Right forelimb (tissue), 1 donor: ENCODE measurements at places on chromosomes 4 and X.
A peak's percentile ranks its signal among the peaks of the same experiment; 100 is the strongest.

GRCh38 chrX:56792270-56793111 lies 63.4 kb downstream of the NBDY start:
- DNase-seq: no peak

DNA sequence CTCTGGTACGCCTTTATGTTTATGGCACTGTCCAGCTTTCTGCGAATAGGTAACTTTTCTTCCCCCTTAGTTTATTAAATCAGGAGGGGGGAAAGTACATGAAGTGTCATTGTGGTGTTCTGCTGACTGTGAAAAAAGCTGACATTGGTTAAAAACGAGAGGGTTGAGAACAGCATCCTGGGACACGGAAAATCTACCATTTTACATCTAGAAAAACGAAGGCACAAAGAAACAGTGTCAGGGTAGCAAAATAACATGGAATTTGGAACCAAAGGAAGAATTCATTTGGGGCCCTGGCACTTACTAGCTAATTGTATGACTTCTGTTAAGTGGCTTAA lies 1.2 kb upstream of the AMOT start:
- no peak for DNase-seq

GRCh38 chr4:128862608-128863311 lies 53.3 kb downstream of the JADE1 start:
- no peak for DNase-seq

- DNase-seq: peak; percentile 60
These were observed 674 bp downstream of the SH3D19 start for GRCh38 chr4:151324752-151325110.

- DNase-seq: no peak
These were observed 52.1 kb downstream of the KLF8 start for GRCh38 chrX:56284269-56284668.

DNA sequence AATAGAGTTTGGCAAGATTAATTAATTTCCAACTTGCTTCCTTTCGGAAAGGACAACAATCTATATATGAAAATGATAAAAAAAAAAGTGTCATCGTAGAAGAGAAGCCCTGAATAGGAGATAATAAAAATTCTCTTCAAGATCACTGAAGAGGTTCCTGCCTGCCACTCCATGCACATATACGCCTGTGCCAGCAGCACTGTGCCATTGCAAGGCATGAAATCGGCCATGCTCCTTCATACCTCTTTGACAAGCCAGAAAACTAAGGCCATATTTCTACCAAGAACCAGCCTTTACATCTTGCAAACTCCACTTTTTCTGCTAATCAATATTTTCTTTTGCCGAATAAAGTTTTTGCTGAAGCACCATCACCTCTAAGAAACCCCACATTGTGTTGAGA lies 365.5 kb downstream of the CXXC4 start:
- no peak for DNase-seq

DNA sequence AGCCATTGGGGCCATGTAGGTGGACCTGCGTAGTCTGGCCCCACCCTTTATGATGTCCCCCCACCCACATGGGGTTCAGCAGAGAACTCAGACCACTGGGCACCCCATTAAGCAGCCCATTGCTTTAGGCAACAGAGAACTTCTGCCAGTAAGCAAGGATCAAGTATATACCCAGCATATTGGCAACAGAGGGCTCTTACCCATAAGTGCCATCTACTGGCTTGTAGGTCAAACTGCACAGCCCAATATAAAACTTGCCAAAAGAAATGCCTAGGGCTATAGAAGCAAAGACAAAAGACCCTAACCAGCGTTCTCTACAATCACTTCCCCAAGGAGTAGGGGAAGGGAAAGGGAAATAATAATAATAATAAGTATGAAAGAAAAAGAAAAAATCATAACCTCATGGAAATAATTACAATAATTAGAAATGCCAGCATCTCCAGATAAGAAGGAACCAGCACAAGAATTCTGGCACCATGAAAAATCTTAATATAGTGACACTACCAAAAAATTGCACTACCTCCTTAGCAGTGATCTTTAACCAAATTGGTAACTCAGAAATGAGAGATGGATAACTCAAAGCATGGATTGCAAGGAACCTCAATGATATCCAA lies 1090.7 kb downstream of the FAT4 start:
- no peak for DNase-seq

DNA sequence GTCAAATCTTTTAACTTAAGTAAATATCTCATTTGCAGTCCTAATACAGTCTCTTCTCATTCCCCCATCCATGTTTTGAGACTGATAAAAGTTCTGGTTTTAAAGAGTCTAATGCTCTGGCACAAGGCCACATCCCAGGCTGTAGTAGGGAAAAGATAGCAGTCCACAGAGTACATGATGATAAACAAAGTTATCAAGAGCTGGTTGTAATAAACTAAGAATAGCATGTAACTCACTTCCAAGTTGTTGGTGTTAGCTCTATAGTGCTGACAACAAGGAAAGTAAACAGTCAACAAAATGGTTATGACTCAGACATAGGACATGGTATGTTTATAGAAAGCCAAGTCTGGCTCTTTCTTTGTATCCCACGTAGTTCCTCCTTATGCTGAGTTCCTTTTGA lies 21.8 kb upstream of the AREG start:
- no peak for DNase-seq

GRCh38 chrX:63963095-63963784 lies 178.2 kb upstream of the ARHGEF9 start:
- DNase-seq: no peak

DNA sequence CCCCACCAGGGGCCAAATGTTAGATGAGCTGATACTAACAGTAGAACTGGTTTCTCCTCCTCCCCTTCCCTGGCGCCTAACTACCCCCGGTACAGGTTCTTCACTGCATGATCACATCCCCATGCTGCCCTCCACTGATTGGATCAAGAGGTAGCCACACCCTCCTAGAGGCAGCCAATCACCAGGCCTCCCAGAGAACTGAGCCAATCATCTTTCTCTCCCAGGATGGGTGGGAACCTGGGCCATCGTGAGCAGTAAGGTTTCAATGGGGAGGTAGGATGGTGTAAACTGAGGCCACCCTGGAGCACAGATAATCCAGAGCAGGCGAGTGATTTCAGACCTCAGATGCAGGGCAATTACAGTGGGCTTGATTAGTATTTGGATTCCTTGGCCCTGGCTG lies 64.2 kb downstream of the PPP2R2C start:
- no peak for DNase-seq

- no peak for DNase-seq
These were observed 51.6 kb upstream of the IL2 start for GRCh38 chr4:122508083-122508482.

- no peak for DNase-seq
These were observed 29.1 kb downstream of the CXXC4 start for GRCh38 chr4:104465619-104466018.

- DNase-seq: peak; percentile 59
These were observed 24.3 kb upstream of the PGM2 start for GRCh38 chr4:37802068-37802666.

- no peak for DNase-seq
These were observed 96.5 kb downstream of the TRAPPC11 start for GRCh38 chr4:183755596-183755995.

GRCh38 chr4:106659371-106659770 lies 290.8 kb upstream of the GIMD1 start:
- no peak for DNase-seq

- no peak for DNase-seq
These were observed 12.2 kb upstream of the PRDM8 start for GRCh38 chr4:80184825-80185756.

DNA sequence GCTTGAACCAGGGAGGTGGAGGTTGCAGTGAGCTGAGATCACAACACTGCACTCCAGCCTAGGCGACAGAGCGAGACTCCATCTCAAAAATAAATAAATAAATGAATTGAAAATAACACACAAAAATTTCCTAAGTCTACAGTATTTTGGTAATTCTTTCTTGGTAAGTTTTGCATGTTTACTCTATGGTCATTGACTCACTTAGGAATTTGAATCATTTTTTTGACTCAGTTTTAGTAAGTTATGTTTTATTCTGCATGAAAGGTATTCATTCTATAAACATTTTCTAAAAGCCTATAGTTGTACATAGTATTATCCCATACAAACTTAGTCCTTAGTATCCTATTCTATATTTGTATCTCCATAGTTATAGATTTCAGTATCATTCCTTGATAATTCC lies 772.9 kb upstream of the SLIT2 start:
- DNase-seq: no peak

DNA sequence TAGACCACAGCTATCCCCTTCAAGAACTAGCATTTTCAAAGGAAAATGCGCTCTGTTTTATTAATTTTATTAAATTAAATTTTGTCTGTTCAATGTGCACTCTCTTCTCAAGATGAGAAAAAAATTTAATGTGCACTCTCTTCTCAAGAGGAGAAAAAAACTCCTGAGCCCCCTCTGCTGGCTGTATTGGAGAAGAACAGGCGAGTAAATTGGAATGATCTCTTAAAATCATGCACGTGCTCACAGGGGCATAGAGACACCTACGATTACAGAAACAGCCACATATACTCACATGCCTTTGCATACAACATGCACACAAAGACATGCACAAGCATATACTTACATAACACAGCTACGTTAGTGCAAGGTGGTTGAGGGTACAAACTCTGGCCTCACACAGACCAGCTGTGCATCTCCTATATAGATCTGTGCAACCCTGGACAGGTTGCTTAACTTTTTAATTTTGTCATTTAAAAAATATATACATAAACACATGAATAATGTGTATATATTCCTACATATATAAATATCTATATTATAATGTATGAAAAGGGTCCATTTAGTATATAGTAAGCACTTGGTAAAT lies 176.2 kb upstream of the CXorf66 start:
- peak; percentile 42 for DNase-seq

DNA sequence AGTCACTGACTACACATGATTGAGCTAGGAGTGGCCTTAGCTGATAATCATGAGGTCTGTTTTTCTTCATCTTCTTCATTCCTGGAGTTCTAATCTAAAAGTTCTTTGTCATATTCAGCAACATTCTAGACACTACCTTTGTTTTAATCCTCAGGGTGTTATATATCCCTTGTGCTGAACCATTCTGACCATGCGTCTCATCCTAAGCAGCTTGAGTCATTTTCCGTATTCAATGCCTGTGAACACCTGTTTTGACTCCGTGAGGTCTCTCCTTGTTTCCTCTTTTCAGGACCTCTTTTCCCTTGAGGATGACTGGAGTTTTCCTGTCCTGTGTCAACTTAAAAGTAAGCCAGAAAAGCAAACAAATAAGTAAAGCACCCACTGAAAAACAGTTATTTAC lies 597.9 kb downstream of the GBA3 start:
- no peak for DNase-seq

GRCh38 chr4:115233600-115233999 lies 120.2 kb upstream of the NDST4 start:
- DNase-seq: no peak

DNA sequence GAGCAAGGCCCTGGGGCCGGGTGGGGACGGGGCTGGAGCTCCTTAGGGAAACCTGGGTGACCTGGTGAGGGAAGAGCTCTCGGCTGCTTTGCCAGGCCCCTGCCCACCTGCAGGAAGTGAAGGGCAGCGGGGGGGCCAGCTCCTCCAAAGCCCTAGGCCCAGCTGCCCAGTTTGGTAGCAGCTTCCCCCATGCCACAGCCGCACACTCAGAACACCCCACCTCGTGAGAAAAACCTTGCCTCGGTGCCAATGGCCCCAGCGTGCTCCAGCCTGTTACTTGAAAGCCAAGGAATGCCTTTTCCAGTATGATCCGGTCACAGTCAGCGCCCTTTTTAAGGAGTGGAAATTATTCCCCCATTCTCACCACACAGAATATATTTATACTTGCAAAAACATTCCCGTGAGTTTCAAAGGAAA lies 38.3 kb downstream of the ACOX3 start:
- DNase-seq: no peak

GRCh38 chr4:6566391-6567190 lies 8.4 kb upstream of the MAN2B2 start:
- DNase-seq: no peak

DNA sequence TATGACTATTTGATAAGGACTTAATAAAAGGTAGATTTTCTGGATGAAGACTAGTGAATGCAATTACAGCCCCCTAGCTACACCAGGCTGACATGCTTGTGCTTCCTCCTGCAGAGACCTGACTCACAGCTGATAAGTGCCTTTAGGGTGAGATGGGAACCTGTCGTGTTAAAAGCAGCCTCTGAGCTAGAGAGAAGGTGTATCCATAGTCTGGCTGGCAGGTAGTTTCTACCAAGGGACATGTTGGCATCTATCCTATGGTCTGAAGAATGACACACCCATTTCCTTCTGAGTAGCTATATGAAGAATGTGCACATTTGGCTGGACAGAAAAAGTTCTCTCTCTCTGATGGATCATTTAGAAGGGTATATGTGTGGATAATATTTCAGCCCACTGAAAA lies 64.1 kb downstream of the PARM1 start:
- no peak for DNase-seq

GRCh38 chr4:177008071-177008835 lies 215.5 kb upstream of the VEGFC start:
- no peak for DNase-seq

- DNase-seq: no peak
These were observed 907 bp downstream of the LHFPL1 start for GRCh38 chrX:112678831-112679230.

- DNase-seq: no peak
These were observed 6.1 kb downstream of the F8A1 start for GRCh38 chrX:154892296-154892695.

GRCh38 chrX:43785930-43786591 lies 96.2 kb downstream of the MAOB start:
- no peak for DNase-seq

DNA sequence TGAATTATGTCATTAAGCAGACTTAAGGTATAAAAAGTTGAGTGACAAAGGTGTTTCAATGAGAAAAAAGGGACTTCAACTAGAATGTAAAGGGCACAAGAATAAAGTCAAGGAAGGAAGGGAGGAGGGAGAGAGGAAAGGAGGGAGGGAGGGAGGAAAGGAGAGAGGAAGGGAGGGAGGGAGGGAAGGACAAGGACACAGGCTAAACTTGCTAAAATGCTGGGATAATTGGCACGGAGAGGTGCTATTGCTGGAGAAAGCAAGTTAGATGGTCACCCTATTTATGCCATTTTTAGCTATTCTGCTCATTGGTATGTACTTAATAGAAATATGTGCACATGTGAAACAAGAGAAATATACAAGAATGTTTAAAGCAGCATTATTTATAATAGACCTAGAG lies 44.9 kb upstream of the SPP1 start:
- no peak for DNase-seq

DNA sequence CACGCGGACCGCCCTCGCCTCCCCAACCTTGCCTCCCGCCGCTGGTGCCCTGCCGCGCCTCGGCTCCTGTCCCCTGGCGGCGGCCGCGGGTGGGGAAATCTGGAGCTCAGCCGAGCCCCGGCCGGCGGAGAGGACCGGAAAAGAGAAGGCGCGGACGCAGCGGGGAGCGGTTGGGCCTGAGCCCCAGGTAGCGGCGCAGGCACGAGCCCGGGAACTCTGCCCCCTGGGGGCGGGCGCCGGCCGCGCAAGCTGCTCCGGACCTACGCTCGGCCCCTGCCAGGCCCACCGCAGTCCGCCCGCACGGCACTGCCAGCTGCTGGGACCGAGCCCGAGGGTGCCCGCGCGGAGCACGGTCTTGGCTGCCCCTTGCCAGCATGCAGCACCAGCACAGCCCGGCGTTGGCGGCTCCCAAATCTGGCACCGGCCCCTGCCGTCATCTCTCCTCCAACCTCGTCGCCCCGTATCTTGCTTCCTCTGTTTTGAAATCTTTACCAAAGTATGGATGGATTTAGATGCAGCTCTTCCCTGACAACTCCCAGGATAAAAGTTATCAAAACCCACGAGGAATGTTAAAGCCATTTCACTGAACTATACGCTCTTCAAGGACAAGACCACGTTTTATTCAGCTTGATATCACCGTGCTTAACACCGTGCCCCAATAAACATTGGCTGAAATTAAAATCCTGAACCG lies at the start of gene PRSS12:
TSS of gene PRSS12 (minus strand) at position 161 of the 691 bp plus-strand sequence. CDS start 283 bp downstream, outside the sequence.
- DNase-seq: peak; percentile 80
